HFFc6 (cell line): ENCODE measurements at places on chromosomes 5 and 9. TPM values are rescaled to one million over a fixed set of nuclear protein-coding genes. Genes with fewer than 3 reads are reported as not detected.

CDC20B gene
- total RNA-seq = 0.18 TPM in 1 of 3 replicates, not detected in the others

FBP2 gene
- not detected in 3 replicates for total RNA-seq

LCP2 gene
- total RNA-seq = not detected in 2 replicates

DNA sequence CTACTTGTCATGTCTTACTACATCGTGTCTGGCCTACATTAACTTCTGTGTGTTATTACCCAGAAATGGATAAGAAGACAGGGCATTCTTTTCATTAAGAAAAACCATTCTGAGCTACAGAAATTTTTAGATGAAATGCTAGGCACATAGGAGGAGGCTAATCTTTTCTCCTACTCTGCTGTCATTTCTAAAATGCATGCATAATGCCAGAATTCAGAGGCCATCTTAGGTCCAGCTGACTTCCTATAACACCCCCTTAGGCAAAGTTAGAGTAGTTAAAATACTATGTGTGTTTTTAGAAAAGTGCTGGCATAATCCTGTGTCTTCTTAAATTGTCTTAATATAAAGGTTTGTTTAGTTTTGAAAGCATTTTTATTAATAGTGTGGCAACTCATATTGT is 352.6 kb downstream of the CSNK1G3 start:
- no peak for DNase-seq

- peak overlapping the region; percentile 99 for H3K27ac ChIP-seq
- H3K36me3 ChIP-seq = no peaks in the 10 kb centered on the region
- H3K27me3 ChIP-seq = no peaks in the 10 kb centered on the region; the same call in 1 of the 2 replicates
- peak overlapping the region; percentile 87 for H3K4me3 ChIP-seq
- DNase-seq = peak; percentile 97
- peaks cover 47% of the 10 kb centered on the region for H3K4me1 ChIP-seq
Observed at GRCh38 chr9:70601000-70601951, 186.8 kb upstream of the KLF9 start.

DNA sequence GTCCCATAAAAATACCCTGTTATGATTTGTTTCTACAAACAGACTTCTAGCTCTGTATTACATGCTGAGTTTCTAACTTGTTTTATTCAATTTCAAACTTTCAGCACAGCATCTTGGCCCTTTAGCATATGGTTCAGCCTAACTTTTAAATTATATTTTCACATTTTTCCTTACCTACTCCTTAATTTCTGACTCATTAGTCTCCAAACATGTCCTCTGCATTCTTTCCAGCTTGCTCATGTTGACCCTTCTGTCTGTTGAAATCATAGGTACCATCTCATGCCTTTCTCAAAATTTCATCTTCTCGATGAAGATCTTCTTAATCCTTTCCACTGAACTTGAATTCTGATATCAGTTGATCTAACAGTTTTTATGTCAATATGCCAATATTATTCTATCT is 200.9 kb upstream of the RIOK2 start:
- DNase-seq = peak; percentile 25
- H3K36me3 ChIP-seq = peaks cover 4% of the 10 kb centered on the region; the same call in 1 of the 2 replicates
- peak overlapping the region; percentile 7; the same call in 1 of the 2 replicates for H3K4me3 ChIP-seq
- peaks cover 37% of the 10 kb centered on the region for H3K4me1 ChIP-seq
- H3K27ac ChIP-seq = peak overlapping the region; percentile 25
